Astrocyte (in vitro differentiated cells and primary cell): ENCODE measurements at places on chromosomes 11 and 22. TPM values are rescaled to one million over a fixed set of nuclear protein-coding genes. Genes with fewer than 3 reads are reported as not detected.
A peak's percentile ranks its signal among the peaks of the same experiment; 100 is the strongest.

DNA sequence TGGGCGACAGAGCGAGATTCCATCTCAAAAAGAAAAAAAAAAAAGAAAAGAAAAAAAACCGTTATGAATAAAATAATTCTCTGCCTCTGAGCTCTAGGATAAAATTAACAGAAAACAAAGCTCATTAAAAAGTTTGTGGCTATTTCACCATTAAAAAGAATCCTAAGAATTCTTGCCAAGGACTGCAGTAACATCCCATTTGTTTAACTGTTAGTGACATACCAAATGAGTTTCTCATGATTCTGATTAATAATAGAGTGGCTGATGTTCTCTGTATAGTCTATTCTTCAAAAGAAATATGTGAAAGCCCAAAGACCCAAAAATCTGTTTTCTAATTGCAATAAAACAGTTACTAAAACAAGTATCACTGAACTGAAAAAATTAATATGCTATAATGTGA is 19.7 kb downstream of the CLNS1A start:
- DNase-seq, result peak; percentile 42

DNA sequence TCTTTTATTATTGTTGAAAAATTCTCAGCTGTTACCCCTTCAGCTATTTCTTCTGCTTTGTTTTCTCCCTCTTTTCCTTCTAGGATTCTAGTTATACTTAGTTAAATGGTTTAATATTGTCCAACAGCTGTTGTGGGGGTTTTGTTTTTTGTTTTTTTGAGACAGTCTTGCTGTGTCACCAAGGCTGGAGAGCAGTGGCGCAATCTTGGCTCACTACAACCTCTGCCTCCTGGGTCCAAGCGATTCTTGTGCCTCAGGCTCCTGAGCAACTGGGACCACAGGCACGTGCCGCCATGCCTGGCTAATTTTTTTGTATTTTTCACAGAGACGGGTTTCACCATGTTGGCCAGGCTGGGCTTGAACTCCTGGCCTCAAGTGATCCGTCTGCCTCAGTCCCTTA is 12.7 kb downstream of the SDHAF2 start:
- DNase-seq, result no peak

DNA sequence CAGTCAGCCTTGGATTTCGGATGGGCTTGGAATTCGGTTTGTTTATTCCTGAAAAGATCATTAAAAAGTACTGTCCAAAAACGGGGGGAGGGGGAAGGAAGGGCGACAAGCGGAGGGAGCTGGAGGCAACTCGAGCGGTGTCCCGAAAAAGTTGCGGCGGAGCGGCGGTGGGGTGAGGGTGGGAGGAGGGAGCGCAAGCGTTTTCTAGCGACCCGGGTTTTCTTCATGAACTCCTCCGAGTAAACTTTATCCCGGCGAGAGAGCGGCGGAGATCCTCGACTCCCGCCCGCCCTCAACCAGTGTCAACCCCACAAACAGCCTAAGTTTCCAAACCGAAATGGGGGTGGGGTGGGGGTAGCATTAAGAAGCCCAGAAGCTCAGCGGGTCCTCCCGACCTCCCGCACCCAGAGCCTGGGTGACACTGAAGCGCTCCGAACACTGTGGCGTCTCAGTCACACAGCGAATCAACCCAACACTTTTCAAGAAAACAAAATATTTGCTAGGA is 133.0 kb upstream of the C11orf58 start:
- DNase-seq, result no peak

- peak; percentile 36 for DNase-seq
Measured at GRCh38 chr11:35619855-35620640, 1.8 kb downstream of the FJX1 start.

GRCh38 chr22:35192129-35192918 is 65.0 kb upstream of the HMGXB4 start:
- no peak for DNase-seq

DNA sequence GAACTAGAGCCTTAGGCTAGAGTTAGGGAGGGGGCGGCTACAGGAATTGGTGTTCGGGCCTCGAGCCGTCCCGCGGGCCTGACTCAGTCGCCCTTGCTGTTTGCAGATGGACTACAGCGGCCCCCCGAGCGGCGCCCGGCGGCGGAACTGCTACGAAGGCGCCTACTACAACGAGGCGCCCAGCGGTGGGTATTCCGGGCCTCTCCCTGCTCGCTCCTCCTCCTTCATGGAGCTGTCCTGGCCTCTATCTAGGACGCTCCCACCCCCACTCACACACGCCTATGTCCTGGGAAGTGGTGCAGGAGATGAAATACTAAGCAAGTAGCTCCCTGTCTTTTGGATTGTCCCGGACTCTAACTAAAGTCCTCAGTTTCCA is 1.4 kb downstream of the MYOD1 start:
- no peak for DNase-seq

DNA sequence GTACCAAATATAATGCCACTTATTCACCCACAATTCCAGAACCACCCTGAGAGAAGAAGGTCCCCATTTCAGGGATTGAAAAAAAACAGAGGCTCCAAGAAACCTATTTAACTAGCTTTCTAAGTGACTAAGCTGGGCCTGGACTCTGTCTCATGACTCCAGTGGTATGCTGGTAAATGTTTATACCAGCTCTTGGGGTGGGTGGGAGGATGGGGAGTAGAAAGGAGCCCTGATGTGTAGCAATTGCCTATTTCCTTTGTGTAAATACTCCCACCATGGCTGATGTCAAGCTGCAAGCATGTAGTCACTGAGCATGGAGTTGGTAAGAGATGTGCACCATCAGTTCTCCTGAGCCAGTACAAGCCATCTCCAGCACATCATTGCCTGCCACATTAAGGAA is 2.8 kb downstream of the PRG3 start:
- DNase-seq, result no peak

- no peak for DNase-seq
Measured at GRCh38 chr11:44849922-44850321, 100.8 kb downstream of the TP53I11 start.

- DNase-seq, result no peak
Measured at GRCh38 chr11:123740787-123741158, 687 bp downstream of the ZNF202 start.

DNA sequence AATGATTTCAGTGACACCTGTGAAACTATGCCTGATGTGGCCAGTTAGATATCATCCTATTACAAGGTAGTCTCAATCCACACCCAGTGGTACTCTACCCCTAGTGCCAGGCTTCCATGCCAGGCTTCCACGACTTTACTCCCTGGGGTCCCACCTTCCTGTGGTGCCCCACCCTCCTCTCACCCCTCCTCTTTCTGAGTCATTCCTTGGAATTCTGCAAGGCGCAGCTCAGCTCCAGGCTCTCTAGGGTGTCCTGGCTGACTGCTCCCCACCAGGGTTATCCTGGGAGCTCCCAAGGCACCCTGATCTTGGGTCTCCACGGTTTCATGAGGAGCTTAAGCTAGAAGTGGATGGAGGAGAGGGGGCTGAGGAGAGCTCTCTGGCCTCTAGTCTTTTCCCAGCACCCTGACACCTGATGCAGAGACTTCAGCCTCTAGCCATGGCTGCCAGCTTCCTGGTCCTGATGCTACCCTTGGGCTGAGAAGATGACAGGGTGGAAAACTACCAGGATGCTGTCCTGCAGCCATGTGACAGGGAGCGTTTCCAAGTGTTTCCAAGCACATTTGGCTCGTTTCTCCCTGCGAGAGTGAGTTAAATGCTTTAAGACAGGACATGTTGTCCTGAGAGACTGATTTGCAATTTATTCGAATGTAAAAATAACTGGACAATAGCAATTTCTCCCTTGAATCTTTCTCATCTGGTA is 1461.2 kb downstream of the TBC1D22A start:
- no peak for DNase-seq

GRCh38 chr11:26891501-26891900 is 102.4 kb upstream of the FIBIN start:
- DNase-seq, result peak; percentile 10

DNA sequence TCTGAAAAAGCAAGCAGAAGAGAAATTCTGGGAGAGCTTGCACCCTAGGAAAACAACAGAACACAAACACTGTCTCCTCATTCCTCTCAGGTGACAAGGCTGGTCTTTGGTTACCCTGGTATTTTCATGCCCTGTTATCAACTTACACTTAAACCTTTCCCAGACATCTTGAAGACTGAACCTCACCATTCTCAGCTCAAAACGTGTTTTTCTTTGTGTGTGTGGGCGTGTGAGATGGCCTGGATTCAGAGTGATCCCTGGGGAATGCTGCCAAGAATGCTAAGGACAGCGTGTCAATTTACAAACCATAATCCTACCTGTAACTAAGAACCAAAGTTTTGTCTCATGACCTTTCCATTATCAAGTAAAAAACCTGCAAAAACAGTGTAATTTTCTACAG is 33.3 kb downstream of the ELF5 start:
- peak; percentile 67 for DNase-seq

- DNase-seq, result no peak
Measured at GRCh38 chr11:6129635-6130034, 22.2 kb downstream of the OR56B4 start.

DNA sequence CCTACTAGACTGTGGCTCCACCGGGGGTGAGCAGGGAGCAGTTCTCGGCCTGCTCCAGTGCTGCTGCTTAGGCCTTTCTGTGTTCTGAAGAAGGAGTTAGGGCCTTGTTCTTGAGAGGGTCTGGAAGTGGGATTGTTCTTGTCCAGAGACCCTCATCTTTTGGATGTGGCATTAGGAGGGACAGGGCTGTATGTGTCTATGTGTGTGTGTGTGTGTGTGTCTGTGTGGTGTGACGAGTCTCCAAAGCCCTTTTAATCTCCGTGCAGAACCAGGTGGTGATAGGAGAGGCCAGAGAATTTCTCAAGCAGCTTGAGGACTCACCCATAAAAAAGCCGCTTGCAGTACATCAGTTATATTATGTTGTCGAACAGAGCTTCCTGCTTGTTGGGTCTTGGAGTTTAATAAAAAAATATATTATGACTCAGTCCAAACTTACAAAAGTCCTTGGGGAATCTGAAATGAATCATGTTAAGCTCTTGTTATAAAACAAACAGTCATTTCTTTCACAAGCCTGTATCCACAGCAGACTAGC is 196.5 kb downstream of the TENM4 start:
- peak; percentile 96 for DNase-seq

GRCh38 chr22:24029304-24029703 is 18.2 kb downstream of the CABIN1 start:
- no peak for DNase-seq

DNA sequence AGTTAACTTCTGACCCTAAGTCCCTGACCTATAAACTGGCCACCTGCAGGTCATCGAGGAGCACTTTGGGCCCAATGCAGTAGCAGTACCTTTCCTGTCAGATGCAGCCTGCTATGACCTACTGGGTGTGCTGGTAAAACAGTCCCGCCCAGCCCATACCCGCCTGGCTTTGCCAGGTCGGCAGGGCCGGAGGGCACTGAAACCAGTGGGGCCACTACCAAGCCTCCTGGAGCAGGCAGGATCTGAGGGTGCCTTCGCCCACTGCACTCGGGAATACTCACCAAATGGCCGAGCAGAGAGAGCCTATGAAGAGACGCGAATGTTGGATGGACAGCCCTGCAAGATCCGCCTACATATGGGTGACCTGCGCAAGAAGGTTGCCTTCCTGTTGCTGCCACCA is 4.4 kb downstream of the C11orf42 start:
- DNase-seq, result no peak

DNA sequence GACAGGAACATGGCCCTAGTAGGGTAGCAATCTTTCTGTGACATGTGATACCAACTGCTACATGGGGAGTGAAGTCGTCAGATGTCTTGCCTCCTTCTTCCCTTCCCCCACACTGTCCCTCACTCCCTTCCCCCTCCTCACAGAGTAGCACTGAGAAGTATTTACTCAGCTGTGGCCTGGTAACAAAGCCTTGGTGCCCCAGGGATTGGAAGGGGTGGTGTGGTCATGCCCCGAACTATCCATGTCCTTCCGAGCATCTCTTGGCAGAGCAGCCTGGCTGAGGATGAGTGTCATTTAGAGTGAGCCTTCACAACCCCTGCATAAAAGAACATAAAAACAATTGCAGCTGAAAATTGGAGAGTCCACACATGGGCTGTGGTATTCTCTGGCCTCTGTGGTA is 46.1 kb downstream of the ARFGAP2 start:
- DNase-seq, result no peak

GRCh38 chr11:122028545-122028944 is 87.5 kb downstream of the BLID start:
- DNase-seq, result no peak

DNA sequence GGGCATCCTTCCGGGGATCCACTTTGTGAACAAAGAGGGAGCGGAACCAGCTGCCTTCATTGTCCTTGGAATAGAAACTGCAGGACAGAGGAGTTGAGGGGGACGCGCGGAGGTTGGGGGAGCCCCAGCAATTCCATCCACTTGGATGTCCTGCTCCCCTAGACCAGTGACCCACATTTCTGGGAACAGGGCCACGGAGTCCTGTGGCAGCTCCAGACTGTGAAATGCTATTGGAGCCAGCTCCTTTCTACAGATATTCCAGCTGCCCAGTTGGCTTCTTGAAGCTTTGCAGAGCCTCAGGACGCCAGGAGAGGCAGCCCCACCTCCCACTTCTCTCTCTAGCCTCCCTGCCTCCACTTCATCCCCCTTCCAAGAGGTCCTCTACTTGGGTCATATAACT is 10.5 kb downstream of the NIPSNAP1 start:
- DNase-seq, result no peak

DNA sequence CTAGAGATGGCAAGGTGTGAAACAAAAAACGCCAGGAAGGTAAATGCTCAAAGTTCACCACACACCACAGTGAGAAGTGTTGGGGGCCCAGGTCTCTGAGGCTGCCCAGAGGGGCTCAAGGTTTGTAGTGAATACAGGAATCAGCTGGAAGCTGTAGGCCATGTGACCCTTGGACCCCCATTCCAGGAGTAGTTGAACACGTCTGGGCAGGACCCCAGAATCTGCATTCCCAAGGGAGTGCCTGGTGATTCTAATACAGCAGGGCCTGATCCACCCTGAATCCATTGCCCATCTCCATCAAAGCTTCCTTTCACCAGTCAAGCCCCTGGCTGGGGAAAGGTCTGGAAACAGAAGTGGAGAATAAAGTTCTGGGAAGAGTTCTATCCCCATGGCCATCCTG is 70.8 kb upstream of the B3GAT1 start:
- no peak for DNase-seq

DNA sequence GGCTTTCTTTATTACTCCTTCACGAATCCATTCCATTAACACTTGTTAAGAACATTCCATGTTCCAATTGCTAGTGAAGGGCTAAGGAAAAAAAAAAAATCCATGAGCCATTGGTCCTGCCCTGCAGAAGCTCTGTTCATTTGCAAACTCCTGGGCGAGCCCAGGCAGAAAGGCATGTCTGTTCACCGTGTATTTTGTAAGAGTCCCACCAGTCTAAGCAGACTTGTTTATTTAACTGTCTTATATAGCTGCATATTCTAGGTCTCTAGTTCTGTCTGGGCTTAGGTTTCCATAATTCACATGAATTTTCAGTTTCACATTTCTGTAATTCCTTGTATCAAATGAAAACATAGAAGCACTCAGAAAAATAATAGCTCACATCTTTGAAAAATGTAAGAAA is 97.4 kb upstream of the POU2AF2 start:
- no peak for DNase-seq

- peak; percentile 60 for DNase-seq
Measured at GRCh38 chr22:33921525-33922348, 1.5 kb upstream of the LARGE1 start.

GRCh38 chr22:20738394-20739089 is 35.4 kb upstream of the SERPIND1 start:
- no peak for DNase-seq

NPAS4 gene
- 0.20 and 0.50 TPM in 2 replicates for total RNA-seq

DRD4 gene
- 9.9 and 12.0 TPM in 2 replicates for total RNA-seq

VPREB3 gene
- 0.50 TPM in 1 of 2 replicates, not detected in the other for total RNA-seq

ASCL2 gene
- total RNA-seq, result not detected in 2 replicates

KDELR3 gene
- 72.6 and 96.0 TPM in 2 replicates for total RNA-seq

BDNF gene
- total RNA-seq, result 24.4 and 27.2 TPM in 2 replicates

GPR137 gene
- 46.8 and 48.5 TPM in 2 replicates for total RNA-seq

CD3G gene
- not detected in 2 replicates for total RNA-seq

NAV2 gene
- total RNA-seq, result 17.6 and 20.6 TPM in 2 replicates

SLC43A1 gene
- total RNA-seq, result 3.5 and 4.5 TPM in 2 replicates

MYBPC3 gene
- total RNA-seq, result not detected in 2 replicates

SLC29A2 gene
- 5.0 and 6.6 TPM in 2 replicates for total RNA-seq

UBQLNL gene
- total RNA-seq, result 0.27 TPM in 1 of 2 replicates, not detected in the other
